ENCODE measurements at places on chromosomes 3 and 15.

DNA sequence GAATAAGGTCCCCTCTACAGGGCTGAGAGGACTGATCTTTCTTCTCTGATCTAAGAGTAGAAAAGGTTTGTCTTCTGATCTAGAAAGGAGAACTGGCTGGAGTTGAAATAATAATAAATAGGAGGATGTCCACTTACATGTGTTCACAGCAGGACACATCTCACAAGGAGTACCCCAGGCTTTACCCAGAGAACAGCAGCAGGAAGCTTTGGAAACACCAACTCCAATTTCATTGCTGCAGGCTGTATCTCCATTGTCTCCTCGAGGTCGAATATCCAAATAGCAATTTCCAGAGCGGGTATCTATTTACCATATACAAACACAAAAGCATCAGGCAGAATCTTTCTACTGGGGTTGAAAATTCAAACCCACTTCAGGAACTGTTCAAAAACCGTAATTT lies 136.6 kb downstream of the DUT start:
- DNase-seq, result no peak

- DNase-seq, result no peak
These were observed 378.4 kb upstream of the AGTR1 start for GRCh38 chr3:148319161-148319915.

DNA sequence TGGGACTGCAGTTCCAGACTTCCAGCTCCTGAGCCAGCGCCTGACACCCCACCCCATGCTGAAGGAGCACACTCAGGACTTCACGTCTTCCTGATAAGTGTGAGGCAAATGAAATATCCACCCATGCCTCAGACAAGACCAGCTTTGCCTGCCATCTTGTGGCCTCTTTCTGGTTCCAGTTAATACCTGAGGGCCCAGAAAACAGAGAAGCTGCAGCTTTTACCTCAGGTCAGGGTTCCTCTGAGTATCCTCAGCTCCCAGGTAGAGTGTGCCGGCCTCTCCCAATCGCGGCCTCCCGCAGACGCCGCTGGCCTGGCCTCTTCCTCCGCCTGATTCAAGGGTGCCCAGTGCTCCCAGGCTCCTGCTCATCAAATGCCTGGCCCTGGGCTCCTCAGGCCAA lies 5.1 kb upstream of the KLHL6 start:
- peak; percentile 23 for DNase-seq

- no peak for DNase-seq
These were observed 3.9 kb downstream of the THBS1 start for GRCh38 chr15:39584662-39585388.

DNA sequence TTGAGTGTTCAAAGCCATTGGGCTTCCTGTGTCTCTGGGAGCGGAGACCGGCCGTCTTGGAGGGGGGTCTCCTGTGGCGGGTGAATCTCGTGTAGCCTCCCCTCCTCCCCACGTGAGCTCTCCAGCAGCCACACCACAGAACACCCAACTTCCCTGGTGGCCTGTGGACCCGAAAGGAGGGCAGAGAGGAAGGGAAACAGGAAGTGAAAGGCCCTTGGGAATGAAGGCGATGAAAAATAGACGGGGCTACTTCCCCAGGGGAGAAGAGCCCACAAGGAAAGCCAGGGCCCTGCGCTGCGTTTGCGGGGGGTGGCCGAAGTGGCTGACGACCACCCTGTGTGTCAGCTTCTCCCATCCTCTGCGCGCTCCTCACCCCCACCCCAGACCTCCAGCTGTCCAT lies 5.4 kb downstream of the ANKRD63 start:
- no peak for DNase-seq

DNA sequence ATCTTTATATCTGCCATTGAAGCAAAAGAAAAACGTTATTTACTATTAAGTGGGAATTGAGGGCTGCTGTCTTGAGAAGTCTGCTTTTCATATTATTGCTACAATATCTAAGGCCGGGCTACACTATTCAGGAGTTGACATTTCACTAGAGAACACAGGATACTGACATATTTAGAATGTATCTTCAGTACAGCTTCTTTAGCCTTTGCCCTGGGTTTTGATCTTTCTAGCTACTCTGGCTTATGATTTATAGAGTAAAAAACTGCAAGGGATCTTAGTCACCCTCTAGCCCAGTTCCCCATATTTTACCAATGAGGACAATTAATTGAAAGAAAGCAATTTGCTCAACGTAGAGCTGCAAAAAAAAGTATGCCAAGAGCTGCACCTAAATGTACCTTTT lies 307.4 kb upstream of the DPPA4 start:
- no peak for DNase-seq

GRCh38 chr15:78914027-78914764 lies 30.6 kb downstream of the CTSH start:
- DNase-seq, result no peak

GRCh38 chr15:94196531-94196930 lies 34.8 kb upstream of the MCTP2 start:
- no peak for DNase-seq

- no peak for DNase-seq
These were observed 440.8 kb upstream of the GBE1 start for GRCh38 chr3:82202269-82202668.

DNA sequence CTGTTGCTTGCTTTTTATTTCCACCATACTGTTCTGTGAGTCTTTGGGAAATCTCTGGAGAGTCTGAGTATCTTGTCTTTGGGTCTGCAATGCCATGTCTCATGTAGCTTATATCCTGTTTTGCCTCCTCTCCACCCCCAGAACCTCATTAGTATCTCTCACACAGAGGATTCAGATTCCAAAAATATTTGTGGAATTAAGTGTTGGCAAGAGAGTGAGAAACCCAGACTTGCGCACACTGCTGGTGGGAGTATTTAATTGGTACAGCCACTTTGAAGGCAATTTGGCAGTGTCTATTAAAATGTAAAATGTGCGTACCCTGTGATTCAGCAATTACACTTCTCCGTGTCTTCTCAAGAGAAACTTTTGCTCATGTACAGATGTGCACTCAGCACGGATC lies 68.6 kb downstream of the ZNF621 start:
- DNase-seq, result no peak

DNA sequence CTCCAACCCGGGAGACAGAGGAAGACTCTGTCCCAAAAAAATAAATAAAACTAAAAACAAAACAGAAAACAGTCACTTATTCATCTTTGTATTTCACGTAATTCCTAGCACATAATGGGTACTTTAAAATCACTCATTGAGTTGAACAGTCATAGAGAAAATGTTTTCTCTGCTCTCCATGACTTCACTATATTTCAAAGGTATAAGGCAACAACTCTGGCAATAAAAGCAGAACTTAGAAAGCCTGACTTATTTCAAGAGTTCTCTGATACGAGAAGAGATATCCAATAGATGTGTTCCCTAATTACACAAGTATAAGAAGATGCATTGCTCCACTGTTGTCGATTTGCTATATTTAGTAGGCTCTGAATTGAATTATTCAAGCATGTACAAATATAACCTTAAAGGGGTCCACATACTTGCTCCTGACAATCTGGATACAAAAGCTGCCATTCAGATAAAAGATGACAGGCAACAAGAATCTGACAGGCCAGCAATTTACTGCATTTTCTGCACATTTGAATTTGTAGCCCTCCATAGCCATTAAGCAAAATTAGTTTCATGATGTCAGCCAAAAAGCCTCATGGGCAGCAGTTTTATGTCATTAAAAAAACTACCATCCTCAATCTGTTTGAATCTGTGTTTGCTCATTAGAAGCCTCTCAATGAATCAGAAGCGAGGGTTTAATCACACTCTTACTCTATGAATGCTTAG lies 47.9 kb downstream of the PEAK1 start:
- no peak for DNase-seq

DNA sequence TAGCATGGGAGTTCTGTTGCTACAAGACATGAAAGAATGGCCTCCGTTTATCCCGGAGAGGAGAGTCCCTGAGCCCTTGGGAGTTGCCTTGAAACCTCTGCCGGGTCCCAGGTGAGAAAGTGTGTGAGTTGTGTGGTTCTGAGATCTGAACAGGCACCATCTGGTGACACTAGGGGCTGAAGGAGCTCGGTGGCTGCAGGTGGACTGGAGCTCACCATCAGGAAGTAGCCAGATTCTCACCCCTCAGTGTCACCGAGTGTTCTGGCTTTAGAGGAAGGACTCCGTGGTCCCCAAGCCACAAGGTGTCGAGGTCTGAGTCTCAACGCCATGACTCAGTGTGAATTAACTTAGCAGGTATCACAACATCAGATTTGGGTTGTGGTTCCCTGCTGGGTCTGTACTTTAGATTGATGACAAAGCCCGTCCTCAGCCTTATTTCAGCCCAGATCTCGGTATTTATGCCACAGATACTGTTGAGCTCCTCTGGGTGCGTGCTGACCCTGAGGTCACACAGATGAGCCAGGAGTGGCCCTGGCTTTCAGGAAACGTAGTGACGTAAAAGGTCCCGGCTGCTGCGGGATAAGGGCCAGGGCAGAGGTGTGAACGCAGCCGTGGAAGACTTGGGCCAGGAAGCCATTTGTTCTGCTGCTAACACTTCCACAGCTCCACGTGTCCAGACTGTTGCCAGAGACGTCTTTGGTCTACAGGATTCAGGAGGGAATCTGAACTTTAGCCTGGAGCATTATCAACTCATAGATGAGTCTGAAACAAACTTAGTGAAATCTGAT lies 54.4 kb downstream of the PGPEP1L start:
- no peak for DNase-seq

GRCh38 chr15:100682468-100682867 lies 80.1 kb downstream of the ASB7 start:
- DNase-seq, result no peak

DNA sequence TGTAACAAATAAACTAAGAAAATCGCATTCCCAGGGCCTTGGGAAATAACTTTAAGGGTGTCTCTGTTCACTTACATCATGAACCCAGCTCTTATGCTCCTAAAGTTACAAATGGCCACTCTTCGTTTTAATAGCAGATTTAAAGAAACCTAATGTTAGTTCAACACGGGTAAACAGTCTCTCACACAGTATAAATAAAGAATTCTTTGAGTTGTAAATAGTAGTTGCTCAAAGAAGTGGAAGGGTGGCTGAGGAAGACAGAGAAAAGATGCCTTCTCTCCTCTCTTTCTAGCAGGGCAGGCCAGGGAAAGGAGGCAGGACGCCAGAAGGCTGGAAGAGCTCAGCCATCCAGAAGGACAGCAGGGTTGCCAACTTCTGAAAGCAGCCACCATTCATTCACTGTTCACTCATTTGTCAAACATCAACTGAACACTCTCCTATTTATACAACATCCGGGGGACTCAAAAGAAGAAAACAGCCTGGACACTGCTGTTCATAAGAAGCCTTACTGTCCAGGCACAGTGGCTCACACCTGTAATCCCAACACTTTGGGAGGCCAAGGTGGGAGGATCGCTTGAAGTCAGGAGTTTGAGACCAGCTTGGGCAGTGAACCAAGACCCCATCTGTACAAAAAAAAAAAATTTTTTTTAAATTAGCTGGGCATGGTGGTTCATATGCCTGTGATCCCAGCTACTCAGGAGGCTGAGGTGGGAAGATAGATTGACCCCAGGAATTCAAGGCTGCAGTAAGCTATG lies 47.3 kb downstream of the WWTR1 start:
- DNase-seq, result no peak

DNA sequence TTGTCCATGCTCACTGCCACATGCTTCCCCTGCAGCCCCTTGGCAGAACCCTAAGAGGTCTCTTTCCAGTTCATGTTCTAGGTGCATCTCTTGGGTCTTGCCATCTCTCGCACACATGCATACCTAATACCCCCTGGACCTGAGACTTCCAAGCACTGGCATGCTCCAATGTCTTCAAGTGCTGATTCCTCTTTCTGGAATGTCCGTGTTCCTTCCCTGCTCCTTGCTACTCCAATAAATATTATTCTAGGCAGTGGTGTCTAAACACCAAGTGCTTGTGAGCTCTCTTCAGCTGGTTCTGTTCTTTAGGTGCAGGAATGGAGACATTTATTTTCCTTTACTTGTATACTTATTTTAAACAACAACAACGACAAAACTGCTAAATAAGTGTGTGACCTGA lies 370.1 kb downstream of the LPP start:
- DNase-seq, result no peak

DNA sequence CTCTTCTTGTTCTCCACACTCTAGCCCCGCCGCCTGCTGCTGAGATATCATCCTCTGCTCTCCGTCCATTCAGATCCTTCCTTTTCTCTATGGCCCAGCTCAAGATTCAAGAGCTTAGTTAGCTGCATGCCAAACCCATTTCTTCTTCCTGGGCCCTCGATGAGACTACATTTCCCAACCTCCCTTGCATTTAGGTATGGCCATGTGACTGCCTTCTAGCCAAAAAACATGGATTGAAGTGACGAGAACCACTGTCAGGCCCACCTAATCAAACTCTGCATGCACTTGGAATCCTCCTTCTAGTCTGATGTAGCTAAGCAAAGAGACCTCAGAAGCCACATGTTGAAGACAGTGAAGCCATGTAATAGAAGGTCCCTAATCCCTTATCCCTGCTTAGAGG lies 308.2 kb downstream of the VPS13C start:
- no peak for DNase-seq

DNA sequence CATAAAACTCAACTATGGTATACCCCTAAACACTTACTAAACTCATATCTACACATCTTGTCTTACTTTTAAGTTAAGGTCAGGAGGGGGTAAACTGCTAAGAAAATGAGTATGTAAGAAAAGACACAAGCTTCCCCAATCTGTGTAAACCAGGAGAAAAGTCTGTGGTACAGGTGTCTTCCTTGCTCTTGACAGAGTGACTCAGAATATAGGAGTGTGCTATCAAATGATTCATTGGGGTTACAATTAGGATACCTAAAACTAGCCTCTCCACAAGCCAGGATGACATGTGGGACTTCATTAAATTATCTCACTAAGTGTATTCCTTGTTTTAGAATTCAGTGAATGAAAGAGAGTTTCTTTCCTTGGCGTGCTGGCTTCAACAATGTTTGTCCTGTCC lies 274.8 kb downstream of the BBX start:
- DNase-seq, result no peak

DNA sequence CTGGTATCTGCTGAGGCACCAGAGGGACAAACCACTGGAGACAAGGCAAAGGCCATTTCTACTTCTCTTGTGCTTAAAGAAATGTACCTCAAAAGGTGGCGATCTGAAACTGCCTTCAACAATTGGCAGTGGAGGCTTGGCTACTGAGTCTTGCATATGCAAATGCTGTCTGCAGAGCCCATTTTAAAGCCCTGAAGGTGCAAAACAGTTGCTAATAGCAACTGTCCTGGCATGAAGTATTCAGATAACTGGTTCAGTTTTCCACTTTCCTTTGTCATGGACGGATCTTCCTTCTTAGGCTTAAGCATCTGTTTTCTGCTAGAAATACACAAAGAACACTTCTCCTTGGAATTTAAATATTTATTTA lies 71.4 kb upstream of the PSMD6 start:
- no peak for DNase-seq

Measured in T-cell (primary cell).